Stimulated activated CD8-positive, alpha-beta memory T cell treated with anti-CD3 and anti-CD28 coated beads, Interleukin-2, amount 100 ng/mL, for 1 hour (primary cell): ENCODE measurements at places on chromosomes 3 and 15.
A peak's percentile ranks its signal among the peaks of the same experiment; 100 is the strongest.

GRCh38 chr15:23039917-23040281 is 530 bp upstream of the TUBGCP5 start:
- no peak for DNase-seq

- DNase-seq = no peak
Measured at GRCh38 chr3:133749427-133750258, 3.5 kb downstream of the TF start.

DNA sequence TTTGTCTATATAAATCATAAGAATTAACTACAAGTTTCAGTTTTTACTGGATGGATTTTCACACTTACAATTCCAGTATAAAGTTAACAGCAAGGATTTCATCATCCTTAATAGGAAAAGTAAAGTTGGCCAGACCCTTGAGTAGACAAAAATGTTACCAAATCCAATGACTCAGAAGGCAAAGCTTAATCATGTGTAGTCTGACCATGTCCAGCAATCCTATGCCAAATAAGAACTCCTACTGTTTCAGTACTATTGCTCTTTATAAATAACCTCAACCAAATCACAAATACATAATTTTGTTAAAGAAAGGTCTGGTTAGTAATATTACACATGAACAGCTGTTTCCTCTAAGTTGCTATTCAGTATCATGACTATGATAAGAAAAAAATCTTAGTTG is 35.0 kb downstream of the PLOD2 start:
- DNase-seq = no peak

DNA sequence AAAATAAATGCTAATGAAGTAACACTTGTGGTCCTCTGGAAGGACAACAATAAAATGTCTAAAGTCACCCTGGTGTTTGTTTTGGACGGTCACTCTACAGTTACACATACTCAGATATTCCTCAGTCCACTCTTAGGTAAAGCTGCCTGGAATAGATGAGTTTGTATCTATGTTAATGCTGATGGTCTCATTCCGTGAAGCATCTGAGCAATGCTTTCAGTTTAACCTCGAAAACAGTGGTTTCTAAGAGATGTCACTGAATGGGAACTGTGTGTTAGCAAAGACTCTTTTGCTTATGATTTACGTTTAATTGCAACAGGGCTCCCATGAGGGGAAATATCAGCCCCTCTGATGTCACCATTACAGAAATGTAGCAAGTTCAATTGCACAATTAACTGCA is 49.1 kb downstream of the FBN1 start:
- DNase-seq = no peak

GRCh38 chr15:100891307-100892012 is 11.8 kb downstream of the ALDH1A3 start:
- DNase-seq = no peak

- DNase-seq = no peak
Measured at GRCh38 chr3:126433496-126434263, 39.0 kb downstream of the CFAP100 start.

DNA sequence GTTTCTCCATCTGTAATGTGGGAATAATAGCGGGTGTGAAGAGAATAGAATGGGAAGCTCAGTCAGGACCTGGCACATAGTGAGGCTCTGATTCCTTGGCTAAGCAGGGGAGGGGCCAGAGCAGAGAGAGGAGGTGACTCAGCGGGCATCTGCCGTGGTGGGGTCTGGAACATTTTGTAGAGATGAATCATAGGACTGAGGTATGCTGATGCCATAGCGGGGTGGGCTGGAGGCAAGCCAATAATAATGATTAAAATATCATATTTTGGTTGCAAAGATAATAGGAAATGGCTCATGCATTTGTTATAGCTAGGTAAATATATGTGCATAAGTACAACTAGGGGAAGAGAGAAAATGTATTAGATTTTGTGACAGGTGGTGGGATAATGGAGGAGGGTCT is 11.2 kb downstream of the TGM4 start:
- DNase-seq = no peak

DNA sequence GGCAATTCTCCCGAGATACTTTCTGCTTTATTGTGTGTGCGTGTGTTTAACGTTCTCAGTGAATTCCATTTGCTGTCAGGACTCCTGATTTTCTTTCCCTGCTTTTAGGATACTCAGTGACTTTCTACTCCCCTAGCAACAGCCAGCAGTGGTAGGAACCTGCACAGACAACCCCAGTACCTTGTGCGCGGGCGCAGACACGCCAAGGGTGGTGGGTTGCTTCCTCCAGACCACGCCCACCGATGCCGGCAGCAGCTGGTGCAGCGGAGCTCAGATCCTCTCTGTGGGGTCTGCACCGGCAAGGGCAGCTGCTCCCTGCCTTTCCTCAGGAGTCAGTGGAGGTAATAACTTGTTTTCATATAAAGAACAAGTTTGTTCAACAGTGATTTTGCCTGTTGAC is 225.1 kb upstream of the NDN start:
- no peak for DNase-seq

DNA sequence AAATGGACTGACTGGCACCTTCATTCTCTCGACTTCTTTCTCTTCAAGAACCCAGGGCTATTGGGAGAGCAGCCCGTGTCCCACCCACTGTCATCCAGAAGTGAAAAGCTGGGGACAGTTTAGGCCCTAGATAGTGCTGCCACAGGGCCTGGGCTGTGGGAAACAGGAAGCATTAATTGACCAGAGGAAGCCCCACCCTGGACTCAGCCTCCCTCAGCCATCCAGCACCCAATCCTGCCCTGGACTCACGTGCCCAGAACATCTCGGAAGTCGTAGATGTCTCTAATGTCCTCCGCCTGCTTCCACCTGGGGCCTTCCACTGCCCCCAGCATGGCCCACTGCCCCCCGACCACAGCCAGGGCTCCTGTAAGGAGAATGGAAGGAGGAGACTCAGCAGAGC is 2.3 kb downstream of the CAMK1 start:
- DNase-seq = no peak

DNA sequence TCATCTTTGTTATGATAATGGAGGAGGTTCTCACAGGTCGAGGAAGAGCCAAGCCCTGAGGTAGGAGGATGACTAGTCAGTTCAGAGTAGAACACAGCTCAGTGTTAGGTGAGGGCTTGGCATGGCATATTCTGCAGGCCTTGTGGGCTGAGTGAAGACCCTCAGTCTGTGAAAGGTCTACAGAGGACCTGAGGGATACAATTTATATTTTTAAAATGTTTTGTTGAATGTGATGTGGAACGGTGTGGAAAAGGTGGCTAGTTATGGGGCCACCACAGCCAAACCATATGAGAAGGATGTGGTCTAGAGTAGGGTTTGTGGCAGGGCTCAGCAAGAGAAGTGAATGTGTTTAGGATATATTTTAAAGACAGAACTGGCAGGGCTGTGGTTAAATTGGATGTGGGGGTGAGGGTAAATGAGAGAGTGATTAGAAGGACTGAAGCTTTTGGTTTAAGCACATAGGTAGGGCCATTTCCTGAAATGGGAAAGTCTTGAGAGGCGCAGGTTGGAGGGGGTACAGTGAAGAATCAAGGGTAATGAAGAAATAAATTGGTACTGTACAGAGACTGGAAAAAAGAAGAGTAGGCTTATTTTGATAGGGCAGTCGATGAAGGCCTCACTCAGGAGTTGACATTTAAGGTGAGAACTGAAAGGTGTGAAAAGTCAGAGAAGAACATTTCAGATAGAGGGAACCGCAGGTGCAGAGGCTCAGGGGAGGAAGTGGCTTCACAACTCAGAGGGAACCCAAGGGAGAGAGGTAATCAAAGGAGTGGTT is 60.5 kb downstream of the SPTSSB start:
- peak; percentile 10 for DNase-seq

DNA sequence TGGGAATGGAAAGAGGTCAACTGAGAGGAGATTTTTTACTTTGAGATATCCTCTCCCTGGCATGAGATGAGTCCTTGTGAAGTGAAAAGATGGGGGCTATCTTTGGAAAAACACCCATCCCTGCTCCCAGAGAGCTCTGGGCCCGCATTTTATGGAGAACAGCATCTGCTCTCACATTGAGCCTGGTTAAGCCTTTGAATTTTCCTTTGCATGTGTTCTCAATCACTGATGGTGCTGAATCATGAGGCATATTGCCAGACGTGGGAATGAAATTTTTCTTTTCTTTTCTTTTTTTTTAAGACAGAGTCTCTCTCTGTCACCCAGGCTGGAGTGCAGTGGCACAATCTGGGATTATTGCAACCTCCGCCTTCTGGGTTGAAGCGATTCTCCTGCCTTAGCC is 24.4 kb downstream of the TMEM45A start:
- DNase-seq = no peak

DNA sequence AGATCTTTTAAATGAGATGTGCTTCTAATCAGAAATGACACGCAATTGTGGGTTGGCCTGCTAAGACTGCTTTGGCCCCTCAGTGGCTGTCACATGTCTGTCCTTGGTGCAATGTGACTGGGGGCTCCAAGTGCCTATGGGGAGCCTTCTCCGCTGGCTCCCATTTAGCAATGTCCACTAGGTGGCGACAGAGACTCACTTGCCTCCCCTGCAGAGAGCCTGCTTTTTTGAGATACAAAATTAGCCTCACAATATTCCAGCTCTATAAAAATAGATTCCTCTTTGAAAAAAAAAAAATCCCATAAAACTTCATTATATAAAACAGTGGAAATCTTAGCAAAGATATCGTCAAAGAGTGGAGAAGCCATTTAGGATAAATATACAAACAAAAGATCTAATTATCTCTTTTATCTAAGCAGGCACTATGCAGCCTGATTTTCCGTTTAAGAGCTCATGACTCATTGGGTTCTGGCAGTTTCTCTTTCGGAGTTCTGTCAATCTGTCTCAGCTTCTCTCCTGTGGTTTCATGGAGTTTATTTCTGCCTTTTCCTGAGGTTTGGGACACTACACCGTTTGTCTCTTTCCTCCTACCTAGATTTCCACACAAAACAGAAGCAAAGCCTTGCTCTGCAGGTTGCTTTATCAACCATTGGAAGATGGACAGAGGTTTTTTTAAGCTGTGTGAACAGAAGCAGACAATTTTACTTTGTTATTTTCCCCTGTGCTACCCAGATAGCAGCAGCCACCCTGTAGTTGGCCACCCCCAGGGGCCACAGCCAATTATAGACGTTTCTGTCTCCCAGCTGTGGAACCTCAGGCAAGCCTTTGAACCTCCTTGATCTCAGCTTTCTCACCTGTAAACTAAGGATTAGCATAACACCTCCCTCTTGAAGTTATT is 68.4 kb upstream of the TNFAIP8L3 start:
- DNase-seq = peak; percentile 21

- no peak for DNase-seq
Measured at GRCh38 chr3:138962854-138963560, 16.0 kb downstream of the FOXL2NB start.

DNA sequence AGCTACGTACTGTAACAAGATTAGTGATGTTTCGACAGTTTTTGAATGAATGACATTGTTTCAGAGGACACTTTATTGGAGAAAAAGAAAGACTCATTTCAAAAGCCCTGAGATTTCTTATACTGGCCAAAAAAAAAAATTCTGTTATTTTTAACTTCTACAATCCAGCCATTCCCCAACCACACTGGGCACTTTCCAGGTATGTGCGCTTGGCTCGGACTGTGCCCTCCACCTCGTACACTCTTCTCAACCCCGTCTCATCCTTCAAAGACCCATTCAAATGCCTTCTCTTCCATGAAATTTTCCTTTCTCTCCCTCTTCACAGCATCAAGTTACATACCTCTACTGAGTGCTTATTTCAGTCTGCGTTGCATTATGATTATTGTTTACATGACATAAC is 328.5 kb upstream of the SOX2 start:
- DNase-seq = no peak

- no peak for DNase-seq
Measured at GRCh38 chr15:33045066-33045810, 149.3 kb downstream of the FMN1 start.

GRCh38 chr3:64496786-64497490 is 190.9 kb downstream of the ADAMTS9 start:
- no peak for DNase-seq

DNA sequence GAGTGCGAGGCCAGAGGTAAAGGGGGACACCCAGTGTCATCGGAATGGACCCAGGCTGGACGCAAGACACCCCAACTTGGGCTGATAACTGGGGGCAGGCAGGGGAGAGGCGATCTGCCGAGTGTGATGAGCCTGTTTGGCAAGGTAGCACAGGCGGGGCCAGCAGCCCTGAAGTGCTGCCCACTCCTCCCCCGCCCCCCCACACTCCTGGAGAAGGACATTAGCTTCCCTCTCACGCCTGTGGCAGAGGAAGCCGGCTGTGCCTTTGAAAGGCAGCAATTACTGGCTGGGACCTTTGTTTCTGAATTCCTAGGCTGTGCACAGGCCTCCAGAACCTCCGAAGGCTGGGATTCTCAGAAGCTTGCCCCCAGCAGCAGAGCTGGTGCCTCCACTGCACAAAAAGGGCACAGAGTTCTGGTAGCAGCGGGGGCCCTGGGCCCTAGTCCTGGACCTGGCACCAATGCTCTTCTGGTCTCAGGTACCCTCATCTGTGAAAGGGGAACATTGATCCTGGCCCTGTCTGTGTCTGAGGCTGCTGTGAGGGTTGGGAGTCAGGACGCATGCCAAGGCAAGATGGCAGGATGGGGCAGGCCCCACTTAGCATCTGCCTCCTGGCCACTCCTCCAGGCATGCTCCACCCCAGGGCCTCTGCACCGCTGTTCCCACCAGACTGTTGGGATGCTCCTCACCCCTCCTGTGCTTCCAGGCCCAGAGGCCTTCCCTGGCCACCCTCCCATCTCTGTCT is 28.6 kb downstream of the IQSEC1 start:
- no peak for DNase-seq

DNA sequence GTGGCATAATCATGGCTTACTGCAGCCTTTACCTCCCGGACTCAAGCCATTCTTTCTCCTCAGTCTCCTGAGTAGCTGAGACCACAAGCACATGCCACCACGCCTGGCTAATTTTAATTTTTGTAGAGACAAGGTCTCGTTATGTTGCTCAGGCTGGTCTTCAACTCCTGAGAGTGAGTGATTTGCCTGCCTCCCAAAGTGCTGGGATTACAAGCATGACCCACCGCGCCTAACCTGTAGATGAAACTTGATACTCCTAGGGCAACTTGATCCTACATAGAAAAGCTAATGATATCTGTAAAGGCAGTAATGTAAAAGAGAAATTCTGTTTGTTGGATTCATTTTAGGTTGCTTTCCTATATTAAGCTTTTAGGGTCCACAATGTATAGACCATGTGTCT is 391.9 kb upstream of the THRB start:
- no peak for DNase-seq

GRCh38 chr15:29596266-29596665 is 226.0 kb downstream of the TJP1 start:
- DNase-seq = no peak

DNA sequence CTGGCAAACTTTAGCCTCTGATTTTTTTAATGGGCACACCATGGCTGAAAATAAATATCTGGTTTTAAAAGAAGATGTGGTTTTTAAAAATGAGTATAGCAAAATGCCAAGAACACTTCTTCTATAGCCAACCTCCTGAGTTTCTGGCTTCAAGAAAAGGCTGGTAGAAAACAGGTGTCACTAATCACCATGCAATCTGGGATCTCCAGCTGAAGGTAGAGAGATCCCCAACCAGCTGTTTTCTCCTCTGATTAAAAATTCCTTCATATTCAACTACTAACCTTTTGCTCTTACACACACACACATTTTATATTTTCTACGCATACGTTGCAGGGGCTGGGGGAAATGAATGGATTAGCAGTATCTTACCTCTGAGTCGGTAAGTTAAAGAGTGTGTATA is 279.6 kb upstream of the ROBO2 start:
- no peak for DNase-seq

GRCh38 chr3:106126846-106127235 is 258.0 kb upstream of the CBLB start:
- no peak for DNase-seq
